ENCODE measurements at places on chromosomes 5 and 9.

DNA sequence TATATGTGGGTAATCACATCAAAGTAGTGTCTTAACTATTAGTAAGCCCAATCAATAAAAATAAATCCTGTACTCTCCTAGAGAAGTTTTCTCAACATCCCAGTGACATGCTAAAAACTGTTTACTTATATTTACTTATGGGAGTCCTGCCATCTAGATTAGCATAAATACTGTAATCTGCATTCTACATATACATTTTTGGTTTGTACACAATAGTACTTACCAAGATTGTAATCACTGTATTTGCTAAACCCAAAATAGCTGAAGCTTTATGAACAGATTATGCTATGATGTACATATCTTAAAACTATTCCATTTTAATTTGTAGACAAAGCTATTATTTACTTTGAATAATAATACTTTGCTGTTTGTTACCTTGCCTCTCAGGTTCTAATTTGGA is 105.4 kb downstream of the EDIL3 start:
- DNase-seq, result no peak

DNA sequence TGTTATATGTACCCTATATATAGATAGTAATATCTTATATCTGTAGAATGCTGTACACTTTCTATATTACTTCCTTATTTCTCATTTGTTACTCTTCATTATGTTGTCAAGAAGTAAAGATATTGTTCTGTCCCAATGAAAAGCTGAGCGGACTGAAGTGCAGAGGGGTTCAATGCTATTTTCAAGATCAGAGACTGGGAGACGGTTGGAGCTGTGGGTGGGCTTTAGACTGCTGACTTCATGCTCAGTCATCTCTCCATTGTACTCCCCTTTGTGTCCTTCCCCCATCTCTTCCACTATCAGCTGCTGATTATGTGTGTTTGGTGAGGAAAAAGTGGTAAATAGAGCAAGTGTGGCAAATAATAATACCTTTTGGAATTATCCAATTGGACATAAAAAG is 532.3 kb upstream of the ZNF608 start:
- no peak for DNase-seq

DNA sequence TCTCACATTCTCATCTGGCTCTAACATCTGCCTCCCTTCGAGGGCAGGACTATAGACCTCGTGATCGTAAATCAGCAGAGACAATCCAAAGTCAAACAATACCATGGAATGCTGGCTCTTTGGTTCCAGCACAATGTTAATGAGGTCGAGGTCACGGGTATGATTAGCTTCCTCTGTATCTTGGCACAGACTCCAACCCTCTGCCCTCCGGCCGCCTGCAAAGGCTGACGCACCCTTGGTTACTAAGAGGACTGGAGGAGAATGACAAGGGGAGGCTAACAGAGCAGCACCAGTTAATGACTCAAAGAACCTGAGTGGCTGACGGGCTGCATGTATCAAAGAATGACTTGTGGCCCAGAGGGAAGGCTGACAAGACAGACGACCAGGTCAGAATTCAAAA is 10.1 kb downstream of the LHFPL2 start:
- no peak for DNase-seq

- no peak for DNase-seq
These were observed 49.8 kb downstream of the ROR2 start for GRCh38 chr9:91900055-91900796.

Data from activated CD8-positive, alpha-beta memory T cell treated with anti-CD3 and anti-CD28 coated beads, Interleukin-2, amount 50 U/mL, for 4 hours (primary cell).